H4 (cell line): ENCODE measurements at places on chromosomes 3 and 15.

DNA sequence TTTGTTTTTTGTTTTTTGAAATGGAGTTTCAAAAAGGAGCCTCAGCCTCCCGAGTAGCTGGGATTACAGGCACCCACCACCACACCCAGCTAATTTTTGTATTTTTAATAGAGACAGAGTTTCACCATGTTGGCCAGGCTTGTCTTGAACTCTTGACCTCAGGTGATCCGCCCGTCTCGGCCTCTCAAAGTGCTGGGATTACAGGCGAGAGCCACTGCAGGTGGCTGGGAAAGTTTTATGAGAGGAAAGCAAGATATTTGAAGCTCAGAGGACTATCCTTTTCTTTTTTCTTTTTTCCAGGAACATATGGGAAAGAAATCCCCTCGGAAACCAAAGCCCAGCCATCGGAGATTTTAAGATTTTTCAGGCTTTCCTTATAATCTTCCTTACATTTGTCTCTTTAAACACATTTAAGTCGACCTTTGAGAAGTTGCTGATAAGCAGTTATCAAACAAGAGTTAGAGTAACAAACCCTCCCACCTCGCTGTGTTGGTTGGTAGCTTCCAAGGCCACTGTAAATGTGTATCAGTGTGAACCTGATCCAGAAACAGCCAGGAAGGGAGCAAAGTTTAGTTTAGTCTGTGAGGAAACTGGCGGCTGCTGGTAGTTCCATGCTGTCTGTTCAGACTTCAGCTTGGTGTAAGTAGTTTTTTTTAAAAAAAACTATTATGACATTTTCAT lies 34.5 kb upstream of the MAP3K13 start:
- no peak for DNase-seq

GRCh38 chr15:52134502-52135144 lies 22.0 kb upstream of the BCL2L10 start:
- no peak for DNase-seq

DNA sequence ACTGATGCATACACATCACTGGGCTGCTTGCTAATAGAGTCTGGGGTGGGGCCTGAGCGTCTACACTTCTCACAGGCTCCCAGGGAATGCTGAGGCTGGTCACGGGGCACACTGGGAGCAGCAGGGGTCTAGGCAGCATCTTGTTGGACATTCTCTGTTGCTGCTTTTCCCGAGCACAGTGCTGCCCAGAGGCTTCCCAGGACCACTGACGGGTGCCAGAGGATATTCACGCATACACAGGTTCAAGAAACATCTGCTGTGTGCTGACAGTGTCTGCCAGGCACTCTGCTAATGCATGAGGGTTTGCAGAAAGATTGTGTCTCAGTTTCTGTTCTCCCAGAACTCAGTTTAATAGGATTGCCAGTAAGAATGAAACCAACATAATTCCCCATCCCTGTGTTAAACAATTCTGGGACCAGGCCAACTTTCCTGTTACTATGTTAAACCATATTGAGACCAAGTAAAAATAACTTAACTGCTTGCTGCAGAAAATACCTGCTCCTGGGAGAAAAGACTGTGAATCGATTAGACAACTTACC lies 23.9 kb upstream of the BCL2L10 start:
- no peak for DNase-seq

GRCh38 chr3:197836244-197836643 lies 45.2 kb downstream of the LRCH3 start:
- DNase-seq = no peak

GRCh38 chr3:76352051-76352450 lies 566.7 kb upstream of the ZNF717 start:
- no peak for DNase-seq

- DNase-seq = peak; percentile 86
Measured at GRCh38 chr3:142279965-142280590, 54.7 kb upstream of the GK5 start.

- DNase-seq = peak; percentile 24
Measured at GRCh38 chr3:113614402-113614801, 82.0 kb downstream of the USF3 start.

GRCh38 chr3:179113903-179114302 lies 34.3 kb upstream of the PIK3CA start:
- no peak for DNase-seq

DNA sequence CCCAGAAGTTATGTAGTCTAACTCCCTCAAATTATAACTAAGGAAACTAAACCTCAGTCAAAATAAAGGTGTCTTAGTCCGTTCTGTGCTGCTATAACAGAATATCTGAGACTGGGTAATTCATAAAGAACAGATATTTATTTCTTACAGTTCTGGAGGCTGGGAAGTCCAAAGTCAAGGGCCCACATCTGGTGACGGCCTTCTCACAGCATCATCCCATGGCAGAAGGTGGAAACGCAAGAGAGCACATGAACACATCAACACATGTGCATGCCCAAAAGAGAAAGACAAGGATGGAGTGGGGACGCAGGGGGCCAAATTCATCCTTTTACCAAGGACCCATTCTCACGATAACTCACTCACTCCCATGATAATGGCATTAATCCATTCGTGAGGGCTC lies 73.1 kb downstream of the PCOLCE2 start:
- DNase-seq = no peak

DNA sequence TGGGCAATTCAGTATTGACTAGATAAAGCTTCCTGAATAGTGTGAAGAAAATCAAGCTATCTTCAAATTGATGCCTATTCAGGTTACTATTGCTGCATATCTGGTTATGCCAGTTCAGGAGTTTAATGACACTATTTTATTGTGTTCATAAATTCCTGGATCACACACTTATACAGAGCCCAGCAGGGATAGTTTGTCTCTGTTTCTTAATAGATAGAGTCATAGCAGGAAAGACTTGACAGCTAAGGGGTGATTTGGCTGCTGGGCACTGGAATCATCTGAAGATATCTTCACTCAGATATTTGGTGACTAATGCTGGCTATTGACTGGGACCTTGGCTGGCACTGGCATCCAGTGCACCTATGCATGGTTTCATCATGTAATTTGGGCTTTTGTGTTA lies 187.8 kb downstream of the PYDC2 start:
- DNase-seq = no peak

GRCh38 chr3:50582083-50582482 lies 12.8 kb downstream of the HEMK1 start:
- no peak for DNase-seq

- DNase-seq = no peak
Measured at GRCh38 chr3:143433787-143434378, 314.3 kb downstream of the CHST2 start.

DNA sequence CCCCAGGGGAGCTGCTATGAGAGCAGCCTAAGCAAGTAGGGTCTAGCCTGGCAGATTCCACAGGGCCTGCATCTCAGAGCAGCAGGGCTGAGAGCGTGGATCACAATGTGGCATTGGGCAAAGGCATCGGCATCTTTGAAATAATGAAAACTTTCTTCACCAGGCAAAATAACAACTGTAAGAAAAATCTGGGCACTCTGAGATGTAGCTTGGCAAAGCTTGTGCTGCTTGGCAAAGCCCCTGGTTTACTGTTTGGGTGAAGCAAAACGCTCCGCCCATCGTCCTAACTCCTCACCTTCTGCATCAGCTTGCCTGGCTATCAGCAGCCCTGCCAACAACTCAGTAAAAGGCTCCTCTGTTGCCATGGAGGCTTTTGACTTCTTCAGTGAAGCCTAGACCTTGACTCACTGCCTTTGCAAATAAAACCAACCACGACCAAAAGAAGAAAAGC lies 212.8 kb upstream of the EIF1B start:
- DNase-seq = no peak
